Small intestine (tissue), 16 donors: ENCODE measurements at places on chromosomes 1 and 21.

DNA sequence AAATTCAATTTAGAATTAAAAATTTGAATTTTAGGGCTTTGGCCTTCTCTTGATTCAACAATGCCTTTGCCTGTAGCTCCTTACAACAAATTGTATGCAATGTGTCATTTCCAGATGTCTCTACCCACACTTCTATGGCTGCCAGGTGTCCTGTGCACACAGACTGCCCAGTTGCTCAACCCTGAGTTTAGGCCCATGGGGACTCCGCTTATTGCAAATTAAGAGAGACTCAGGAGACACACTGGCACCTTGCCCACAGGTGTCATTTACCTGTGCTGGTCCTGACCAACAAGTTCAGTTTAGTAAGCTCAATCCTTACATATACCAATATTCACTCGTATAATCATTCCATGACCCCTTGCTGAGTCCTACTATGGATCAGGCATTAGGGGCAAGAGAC is 236.1 kb downstream of the OMA1 start:
- DNase-seq, result no peak

GRCh38 chr1:113041569-113042284 is 31.3 kb upstream of the LRIG2 start:
- no peak for DNase-seq

DNA sequence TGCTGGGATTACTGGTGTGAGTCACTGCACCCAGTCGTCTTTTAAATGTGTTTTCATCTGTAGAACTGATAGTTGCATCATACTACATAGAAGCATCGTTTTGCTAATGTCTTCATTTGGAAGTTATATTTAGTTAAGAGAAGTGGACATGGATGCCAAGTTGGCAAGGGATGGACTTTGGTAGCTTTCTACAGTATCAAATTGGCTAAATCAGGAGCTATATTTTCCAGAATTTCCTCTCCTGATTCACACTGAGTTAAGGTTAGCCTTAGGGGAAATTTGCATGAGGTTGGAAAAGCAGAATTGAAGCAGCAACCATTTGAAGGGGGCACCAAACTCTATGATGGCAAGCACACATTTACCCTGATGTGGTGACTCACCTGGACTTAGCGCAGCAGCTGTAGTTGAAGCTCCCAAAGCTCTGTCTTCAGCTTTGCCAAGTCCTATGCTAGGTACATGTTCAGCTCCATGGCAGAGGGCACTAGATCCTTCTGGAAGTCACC is 43.9 kb downstream of the DUSP10 start:
- DNase-seq, result no peak

- no peak for DNase-seq
Measured at GRCh38 chr1:86453664-86454063, 15.1 kb upstream of the CLCA1 start.

GRCh38 chr1:169765580-169766331 is 29.0 kb downstream of the METTL18 start:
- DNase-seq, result no peak

GRCh38 chr21:42343963-42344510 is 6.8 kb downstream of the TFF2 start:
- DNase-seq, result no peak

- DNase-seq, result no peak
Measured at GRCh38 chr1:18641005-18641941, 10.6 kb downstream of the PAX7 start.

- no peak for DNase-seq
Measured at GRCh38 chr1:7473223-7474142, 297.6 kb upstream of the VAMP3 start.

DNA sequence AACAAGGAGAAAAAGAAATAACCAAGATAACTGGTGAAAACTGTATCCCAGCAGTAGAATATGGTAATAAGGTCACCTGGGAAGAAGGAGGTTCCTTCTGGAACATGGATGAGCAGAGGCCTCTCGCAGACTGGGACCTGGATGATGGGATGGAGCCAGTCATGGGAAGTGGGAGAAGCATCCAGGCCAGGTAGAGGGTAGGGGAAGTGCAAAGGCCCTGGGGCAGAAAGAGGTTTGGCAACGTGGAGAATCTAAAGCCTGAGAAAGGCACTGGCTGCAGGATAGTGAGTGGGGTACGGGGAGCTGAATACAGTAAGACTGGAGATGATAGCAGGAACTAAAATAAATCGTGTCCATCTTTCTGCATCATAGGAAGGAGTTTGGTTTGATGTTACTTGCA is 96.1 kb upstream of the VAMP3 start:
- no peak for DNase-seq

DNA sequence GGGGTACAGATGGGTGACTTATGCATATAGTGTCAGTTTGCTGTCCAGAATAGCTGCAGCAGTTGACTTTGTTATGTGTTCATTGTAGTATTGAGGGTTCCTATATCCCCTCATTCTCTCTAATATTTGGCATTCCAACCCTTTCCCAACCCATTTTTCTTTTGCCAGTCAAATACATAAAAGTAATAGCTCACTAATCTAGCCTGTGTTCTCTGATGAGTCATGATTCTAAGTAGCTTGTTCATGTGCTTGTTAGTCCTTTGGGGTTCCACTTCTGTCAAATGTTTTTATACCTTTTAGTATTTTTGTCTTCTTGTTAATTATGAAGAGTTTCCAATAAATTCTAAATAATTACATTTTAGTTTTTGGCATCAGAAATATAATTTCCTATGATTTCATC is 99.2 kb upstream of the MROH9 start:
- DNase-seq, result no peak

DNA sequence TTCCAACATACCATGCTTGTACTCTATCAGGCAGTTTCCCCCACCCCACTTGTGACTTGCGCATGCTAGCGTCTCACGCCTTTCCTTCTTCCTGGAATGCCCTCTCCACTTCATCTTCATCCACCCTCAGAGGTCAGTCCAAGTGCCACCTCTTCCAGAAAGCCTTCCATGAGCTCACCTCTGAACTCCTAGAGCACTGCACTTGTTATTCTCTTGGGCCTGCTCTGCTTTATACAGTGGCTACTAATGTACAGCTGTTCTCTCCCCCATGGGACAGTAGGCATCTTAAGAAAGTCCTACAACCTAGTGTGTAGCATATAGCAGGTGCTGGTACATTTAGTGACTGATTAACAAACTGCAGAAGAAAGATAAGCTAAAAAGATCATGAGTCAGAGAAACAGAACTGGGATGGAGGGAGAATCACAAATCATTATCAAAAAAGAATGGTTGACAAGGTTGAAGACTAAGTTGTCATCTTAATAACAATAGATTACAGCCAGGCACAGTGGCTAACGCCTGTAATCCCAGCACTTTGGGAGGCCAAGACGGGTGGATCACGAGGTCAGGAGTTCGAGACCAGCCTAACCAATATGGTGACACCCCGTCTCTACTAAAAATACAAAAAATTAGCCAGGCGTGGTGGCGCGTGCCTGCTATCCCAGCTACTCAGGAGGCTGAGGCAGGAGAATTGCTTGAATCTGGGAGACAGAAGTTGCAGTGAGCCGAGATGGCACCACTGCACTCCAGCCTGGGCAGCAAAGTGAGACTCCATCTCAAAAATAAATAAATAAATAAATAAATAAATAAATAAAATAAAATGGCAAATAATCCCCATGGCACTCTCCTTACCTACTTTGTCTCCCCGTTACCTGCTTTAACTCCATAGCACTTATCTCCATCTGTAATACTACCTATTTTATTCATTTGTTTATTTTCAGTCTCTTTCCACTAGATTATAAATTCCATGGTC is 16.3 kb upstream of the TSPAN1 start:
- peak; percentile 8 for DNase-seq
